ENCODE measurements at places on chromosomes 2 and 18.

DNA sequence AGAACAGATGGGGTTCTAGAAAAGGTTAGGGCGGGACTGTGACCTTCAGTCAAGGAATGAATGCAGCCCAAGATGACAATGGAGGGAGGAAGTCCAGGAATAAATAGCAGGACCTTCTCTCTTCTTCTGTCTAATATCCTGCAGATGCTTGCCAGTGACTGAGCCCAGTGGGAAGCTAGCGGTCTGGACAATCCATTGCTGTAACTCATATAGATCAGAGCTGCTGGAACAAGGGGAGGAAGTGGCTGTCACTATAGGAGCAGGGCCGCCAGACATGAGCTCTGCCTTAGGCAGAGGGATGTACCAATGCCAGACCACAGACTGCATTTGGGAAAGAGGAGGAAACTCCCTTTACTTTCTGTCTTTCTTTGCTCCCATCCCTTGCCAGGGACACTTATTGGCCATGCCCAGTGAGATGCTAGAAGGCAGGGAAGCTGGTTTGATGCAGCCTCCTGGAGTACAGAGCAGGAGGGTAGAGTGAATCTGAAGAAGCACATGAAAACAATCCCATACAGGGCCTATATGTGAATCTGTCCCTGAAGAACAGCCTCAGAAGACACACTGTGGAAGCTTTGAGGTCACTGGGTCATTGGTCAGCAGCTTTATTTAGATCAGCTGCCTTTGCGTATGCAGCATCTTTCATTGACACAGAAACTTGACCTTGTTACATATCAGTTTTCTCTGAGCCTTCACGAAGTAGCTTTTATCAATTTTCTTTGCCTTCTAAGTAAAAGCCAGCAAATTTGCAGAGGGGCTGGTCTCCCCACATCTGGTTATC, 65.4 kb downstream of the CCDC85A start:
- no peak for DNase-seq

- peak; percentile 40 for DNase-seq
These were observed 79.5 kb downstream of the EVA1A start for GRCh38 chr2:75480971-75481836.

DNA sequence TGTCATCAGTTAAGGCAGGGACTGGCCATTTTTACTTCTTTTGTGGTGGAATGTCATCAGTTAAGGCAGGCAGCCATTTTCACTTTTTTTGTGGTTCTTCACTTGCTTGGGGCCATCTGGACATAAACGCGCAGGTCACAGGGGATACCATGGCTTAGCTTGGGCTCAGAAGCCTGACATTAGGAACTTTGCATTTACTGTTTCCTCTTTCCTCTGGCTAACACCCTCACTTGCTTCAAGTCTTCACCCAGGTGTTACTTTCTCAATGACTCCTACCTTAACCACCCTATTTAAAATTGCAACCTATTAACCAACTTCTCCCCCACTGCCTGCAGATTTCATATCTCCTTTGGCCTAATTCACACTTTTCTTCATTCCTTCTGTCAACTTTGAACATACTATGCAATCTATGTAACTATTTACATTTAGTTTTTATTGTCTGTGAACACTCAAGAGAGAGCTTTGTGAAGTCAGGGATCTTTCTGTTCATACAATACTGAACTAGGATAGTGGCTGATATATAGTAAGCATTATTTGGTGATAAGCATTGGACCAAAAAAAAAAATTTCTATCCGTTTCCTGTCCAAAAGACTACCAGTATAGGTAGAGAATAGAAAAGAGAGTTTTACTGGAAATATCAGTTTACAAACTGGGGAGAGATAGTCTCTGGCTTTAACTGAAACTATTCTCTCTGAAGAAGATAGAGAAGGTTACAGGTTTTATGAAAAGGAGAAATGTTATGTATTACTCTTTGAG, 600.1 kb upstream of the ZNF804A start:
- no peak for DNase-seq

DNA sequence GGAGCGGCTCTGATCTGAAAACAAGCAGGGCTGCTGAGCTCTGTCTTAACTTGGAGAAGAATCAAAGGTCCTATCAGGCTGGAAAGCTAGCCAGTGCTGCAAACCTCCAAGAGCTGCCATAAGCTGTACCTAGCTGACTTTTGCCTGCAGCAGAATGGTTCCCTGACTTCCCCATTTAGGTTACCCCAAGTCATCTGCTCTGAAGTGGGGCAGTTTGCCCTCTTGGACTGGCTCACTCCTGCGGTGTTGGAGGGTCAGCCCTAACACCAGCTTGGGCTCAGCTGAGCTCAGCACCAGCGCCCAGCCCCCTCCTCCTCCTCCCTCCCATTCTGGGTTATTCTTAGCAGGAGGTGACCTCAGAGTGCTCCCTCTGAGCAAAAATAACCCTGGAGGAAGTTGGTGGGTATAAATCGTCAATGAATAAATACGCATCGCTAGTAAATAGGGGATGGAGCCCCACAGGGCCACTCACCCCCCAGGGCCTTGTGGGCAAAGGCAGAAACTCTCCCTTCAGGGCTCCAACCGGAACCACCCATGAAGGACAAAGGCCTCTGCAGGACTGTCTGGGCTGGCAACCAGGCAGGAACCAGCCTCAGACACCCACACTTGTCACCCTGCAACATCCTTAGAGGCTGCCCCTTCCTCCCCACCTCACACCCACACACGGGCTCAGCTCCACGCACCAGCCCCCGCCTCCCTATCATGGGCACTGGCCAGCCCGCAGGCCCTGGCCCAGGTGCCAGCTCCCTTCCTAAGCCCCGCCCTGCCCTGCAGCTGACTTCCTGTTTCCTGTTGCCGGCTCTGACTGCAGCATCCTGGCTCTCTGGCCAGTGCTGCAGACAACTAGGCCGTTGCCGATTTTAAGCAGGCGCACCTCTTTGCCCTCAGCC, 46.9 kb downstream of the DNMT3A start:
- DNase-seq, result peak; percentile 80

- peak; percentile 84 for DNase-seq
These were observed 1.1 kb upstream of the CDH2 start for GRCh38 chr18:28177828-28178635.

DNA sequence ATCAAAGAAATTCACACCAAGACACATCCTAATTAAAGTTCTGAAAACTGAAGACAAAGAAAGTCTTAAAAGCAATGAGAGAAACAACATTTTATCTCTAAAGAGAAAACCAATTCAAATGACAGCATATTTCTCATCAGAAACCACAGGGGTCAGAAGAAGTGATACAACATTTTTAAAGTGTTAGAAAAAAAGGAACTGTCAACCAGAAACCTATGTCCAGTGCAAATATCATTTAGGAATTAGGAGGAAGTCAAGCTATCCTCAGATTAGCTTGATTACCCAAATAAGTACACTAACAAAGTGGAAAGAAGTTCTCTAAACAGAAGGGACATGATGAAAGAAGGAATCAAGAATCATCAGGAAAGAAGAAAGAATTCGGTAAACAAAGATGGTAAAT, 59.5 kb upstream of the BCL2L11 start:
- no peak for DNase-seq

GRCh38 chr2:196162586-196163175, 8.7 kb downstream of the STK17B start:
- no peak for DNase-seq

GRCh38 chr2:72603481-72603880, 222.4 kb downstream of the EXOC6B start:
- DNase-seq, result no peak

- DNase-seq, result no peak
These were observed 60.7 kb upstream of the ASAP2 start for GRCh38 chr2:9145752-9146430.

DNA sequence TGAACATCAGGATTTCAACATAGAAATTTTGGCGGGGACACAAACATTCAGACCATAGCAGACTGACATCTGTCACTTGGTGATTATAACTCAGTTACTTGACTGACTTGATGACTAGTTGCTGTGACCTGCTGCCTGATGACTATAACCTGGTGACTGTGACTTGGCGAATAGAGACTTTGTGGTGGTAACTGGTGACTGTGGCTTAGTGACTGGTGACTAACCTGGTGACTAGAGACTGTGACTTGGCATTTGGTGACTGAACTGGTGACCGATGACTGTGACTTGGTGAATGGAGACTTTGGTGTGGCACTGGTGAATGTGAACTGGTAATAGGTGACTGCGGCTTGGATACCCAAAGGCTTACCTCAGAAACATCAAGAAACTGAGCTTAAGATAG, 563.1 kb upstream of the FAM98A start:
- DNase-seq, result no peak

DNA sequence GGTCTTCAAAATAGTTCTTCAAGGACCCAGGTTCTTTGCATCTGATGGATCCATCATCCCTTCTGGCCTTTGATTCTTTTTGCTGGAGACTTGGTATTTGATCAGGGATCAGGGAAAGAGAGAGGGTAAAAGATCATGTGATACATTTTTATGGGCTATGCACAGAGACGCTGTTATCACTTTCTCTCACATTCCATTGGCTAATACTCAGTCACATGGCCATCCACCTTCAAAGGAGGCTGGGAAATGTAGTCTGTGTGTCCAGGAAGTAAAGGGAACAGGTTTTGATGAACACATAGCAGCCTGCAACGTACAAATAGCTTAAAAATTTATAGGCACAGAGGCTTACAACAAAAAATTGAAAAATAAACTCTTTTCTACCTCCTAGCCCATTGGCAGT, 629.6 kb upstream of the FANCL start:
- no peak for DNase-seq

- DNase-seq, result peak; percentile 60
These were observed 203.2 kb downstream of the SH3RF3 start for GRCh38 chr2:109331896-109332848.

DNA sequence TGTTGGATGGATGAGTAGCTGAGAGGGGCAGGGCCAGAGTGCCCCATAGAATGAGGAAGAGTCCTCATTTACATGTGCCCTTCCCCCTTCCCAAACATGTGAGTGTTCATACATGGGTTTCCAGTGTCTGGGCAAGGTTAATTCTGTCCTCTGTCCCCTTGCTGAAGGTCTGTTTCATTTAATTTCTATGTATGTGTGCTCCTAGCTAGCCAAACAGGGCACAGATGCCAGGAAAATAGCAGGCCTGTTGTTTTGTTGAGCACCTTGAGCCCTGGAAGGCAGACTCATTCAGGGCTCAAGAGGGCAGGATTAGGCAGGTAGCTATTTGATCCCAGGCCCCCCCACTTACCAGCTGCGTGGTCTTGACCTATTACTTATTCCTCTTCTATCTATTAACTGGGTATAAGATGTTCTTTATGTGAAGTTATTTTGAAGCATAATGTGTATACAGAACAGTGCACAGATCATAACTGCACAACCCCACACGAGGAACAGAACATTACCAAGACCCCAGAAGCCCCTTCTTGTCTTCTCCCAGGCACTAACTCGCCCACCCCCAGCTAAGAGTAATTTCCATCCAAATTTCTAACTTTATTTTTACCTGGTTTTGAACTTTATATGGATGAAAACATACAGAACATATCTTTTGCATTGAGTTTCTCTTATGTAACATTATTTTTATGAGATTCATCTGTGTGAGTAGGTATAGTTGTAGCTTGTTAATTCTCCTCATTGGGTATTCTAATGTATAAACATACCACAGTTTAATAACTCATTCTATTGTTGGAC, 164.3 kb downstream of the RPIA start:
- DNase-seq, result no peak

DNA sequence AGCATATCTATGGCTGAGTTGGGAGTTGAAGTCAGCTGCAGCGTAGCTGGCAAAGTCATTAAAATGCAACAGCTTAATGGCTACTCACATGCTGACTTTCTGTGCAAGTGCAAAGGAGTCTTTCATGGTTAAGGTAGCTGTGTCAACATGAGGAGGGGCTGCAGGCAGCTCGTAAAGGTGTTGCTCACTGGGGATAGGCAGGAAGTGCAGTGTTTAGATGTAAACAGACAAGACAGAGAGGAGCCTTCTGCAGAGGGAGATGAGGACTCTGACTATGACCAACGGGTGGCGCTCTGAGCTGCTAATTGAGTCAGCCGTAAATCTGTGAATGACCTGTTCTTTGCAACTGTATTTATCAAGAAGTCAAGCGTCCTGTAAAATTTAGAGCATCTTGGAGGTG, 22.3 kb upstream of the CAVIN2 start:
- DNase-seq, result no peak

GRCh38 chr2:151138507-151138906, 123.2 kb downstream of the RBM43 start:
- no peak for DNase-seq

DNA sequence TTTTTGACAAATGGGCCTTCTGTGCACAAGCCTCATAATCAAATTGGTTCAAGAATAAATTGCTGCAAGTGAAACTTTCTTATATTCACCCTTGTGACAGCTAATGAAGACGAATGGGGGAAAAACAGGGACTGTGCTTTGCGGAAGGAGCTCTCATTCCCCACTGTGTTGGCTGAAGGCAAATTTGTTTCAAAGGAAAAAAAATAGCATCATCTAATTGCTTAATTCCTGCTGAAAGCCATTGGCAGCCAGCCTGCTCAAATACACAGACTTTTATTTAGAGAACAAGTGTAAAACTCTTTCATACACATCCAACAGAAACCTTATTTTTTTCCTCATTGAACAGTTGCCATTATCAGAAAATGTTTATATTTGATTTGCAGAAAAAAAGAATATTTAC, 172.3 kb downstream of the ARL6IP6 start:
- DNase-seq, result peak; percentile 31

- no peak for DNase-seq
These were observed 125.5 kb downstream of the RAPGEF4 start for GRCh38 chr2:172861098-172861497.

- no peak for DNase-seq
These were observed 10.3 kb upstream of the CIB4 start for GRCh38 chr2:26651470-26651771.

DNA sequence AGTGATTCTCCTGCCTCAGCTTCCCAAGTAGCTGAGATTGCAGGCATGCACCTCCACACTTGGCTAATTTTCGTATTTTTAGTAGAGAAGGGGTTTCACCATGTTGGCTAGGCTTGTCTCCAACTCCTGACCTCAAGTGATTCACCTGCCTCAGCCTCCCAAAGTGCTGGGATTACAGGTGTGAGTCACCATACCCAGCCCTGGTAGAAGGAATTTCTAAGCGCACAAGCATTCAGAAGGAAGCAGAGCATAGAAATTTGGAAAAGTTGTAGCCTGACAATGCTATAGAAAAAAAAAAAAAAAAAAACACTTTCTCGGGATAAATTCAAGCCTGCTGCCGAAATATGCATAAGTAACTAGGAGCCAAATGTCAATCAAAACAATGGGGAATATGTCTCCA, 249.4 kb downstream of the GRB14 start:
- DNase-seq, result no peak

GRCh38 chr2:126038861-126039260, 617.1 kb upstream of the GYPC start:
- no peak for DNase-seq

GRCh38 chr18:28012336-28012735, 164.6 kb downstream of the CDH2 start:
- DNase-seq, result no peak
